Hindlimb muscle (tissue), 1 donor: ENCODE measurements at places on chromosomes 6 and 20. TPM values are rescaled to one million over a fixed set of nuclear protein-coding genes. Genes with fewer than 3 reads are reported as not detected.

- DNase-seq = no peak
Measured at GRCh38 chr6:49923826-49924225, 40.1 kb downstream of the DEFB114 start.

GRCh38 chr6:144824018-144824417, 538.9 kb downstream of the UTRN start:
- no peak for DNase-seq

- no peak for DNase-seq
Measured at GRCh38 chr20:6006603-6006949, 47.3 kb downstream of the LRRN4 start.

- DNase-seq = no peak
Measured at GRCh38 chr6:37177077-37177934, 7.4 kb downstream of the PIM1 start.

- no peak for DNase-seq
Measured at GRCh38 chr6:124423621-124424020, 538.6 kb upstream of the RNF217 start.

- DNase-seq = no peak
Measured at GRCh38 chr20:60152792-60153191, 194.6 kb downstream of the CDH26 start.

- no peak for DNase-seq
Measured at GRCh38 chr6:146912730-146913685, 291.2 kb upstream of the STXBP5 start.

GRCh38 chr20:21901470-21902275, 196.2 kb downstream of the PAX1 start:
- peak; percentile 34 for DNase-seq

DNA sequence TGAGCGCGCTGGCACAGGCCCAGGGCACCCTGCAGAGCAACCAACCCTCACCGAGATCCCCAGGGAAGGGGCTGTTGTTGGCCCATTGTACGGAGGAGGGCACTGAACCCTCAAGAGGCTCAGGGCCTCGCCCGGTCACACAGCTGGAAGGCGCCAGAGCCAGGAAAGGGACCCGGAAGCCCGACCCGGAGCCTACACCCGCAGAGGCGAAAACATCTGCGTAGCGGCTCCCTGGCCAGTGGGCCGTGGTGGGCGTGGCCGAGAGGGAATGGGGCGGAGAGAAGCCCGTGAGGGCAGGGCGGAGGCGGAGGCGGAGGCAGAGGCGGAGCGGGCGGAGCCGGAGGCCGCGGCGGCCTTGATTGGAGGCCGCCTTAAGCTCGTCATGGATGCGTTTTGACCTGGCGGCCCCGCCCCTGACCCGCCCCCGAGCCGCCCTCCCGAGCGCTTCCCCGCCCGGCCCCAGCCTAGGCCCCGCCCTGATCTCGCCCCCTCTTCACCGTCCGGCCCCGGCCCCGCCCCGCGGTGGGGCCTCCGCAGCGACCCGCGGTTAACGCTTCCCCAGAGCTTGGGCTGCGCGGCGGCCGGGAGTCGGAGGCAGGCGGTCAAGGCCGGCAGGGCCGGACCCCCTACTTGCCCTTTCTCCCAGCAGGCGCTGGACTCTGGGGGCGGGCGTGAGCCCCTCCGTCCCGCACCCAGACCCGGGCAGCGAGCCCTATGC, 2.1 kb upstream of the MRGBP start:
- DNase-seq = peak; percentile 97

DNA sequence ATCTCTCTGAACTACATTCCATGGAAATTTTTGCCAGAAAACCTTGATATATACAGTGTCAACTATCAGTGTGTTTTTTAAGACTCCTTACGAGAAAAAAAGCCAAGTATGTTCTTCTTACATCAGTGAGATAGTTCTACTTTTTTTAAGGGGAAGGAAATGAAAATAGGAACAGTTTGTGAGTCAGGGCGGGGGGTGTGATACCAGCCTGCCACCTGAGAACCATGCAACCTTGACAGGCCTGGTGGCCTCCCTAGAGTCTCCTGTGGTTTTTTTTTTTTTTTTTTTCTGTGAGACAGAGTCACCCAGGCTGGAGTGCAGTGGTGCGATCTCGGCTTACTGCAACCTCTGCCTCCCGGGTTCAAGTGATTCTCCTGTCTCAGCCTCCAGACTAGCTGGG, 96.3 kb upstream of the GCM1 start:
- DNase-seq = no peak

DNA sequence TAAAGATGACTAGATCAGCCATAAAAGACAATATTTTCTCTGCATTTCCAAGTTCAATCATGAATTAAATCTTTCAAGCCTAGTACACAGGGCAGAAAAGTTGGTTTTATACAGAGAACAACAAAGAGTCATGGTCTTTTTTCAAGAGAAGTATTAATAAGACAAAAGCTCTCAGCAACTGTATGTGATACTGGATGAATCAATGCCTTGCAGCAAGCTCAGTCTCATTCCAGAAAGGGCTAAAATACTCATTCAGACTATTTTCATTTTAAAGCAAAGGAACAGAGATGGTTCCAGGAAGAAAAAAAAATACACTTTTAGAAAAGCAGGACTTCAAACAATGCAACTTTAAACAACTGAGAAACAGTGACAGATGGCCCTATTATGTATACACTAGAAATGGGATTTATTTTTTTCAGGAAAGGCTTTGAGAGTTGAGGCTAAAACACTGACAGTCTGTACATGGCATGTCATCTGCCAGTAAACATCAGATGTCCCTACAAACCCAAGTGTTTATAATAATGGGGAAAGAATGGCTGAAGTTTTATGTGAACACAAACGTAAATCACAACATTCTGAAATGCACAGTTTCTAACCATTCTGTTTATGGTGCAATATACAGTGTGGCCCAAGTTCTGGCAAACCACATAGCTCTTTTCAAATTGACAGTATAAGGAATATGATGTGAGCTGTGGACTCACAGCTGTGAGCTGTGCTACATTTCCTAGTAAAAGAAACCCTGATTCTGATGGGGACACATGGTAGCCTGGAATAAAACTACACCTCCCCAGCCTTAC, 114.3 kb upstream of the DST start:
- no peak for DNase-seq

GRCh38 chr20:11792568-11792953, 125.1 kb upstream of the BTBD3 start:
- no peak for DNase-seq

DNA sequence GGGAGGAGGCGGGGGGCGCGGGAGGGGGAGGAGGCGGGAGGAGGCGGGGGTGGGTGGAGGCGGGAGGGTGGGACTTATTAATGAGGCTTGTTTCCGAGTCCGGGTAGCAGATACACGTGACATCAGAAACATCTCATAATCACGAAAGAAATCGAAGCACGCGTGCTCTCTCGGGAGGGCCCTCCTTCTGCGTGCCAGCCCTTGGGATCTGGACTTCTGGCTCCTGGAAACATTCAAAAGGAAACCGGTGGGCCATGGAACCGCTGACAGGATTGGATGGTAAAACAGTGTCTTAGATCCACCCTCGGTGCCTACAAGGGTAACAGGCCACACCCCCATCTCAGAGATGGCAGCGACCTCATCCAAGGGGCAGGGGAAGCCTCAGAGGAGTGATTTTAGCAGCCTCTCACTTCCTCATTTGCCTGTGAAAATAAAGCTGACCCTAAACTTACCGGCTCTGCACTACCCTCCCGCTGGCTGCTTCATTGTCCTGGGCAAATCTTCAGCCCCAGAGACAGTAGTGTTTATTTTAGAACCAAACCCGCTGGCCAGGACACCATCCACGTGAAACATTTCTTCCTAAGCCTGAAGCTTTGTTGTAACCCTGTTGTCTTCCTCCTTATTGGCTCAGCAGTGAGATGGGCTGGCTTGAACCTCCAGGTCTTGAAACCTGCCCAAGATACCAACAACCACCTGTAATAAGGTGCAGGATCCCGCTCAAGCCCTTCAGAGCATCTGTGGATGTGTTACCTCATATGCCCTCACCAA, 97.5 kb downstream of the PSMG4 start:
- peak; percentile 68 for DNase-seq

DNA sequence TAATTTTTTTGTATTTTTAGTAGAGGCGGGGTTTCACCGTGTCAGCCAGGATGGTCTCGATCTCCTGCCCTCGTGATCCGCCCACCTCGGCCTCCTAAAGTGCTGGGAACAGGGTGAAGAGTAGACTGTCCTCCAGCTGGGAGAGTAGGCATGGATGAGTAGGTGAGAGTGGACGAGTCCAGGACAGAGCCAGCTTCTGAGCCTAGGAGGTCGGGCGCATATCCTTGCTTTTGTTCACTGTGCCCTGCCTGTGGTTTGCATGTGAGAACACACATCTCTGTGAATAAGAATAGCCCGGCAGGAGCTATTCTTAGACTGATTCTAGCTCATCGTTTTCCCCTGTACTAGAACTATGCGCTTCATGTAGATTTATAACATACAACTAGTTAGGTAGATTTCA, 78.3 kb downstream of the RPP40 start:
- no peak for DNase-seq

GRCh38 chr6:24667378-24667803, 514 bp downstream of the ACOT13 start:
- peak; percentile 40 for DNase-seq

GRCh38 chr6:158517581-158517980, 42.3 kb upstream of the TMEM181 start:
- DNase-seq = no peak

GRCh38 chr6:131948692-131949619, 2.2 kb downstream of the CCN2 start:
- no peak for DNase-seq

DNA sequence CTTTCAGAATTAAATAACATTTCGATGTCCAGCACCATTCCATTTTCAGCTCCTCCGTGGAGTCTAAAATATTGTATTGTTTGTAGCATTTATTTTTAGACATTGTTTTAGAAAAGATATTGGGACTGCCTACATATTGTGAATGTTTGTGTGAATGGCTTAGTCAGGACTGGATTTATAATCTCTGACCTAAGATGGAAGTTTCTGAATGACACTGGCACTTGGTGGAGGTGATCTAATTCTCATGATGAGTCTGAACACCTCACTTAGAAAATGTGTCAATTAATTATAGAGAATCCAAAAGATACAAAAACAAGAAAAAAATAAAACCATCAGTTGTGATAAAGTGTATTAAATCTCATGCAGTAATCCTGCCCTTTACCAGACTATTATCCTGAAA, 60.8 kb upstream of the HBS1L start:
- DNase-seq = no peak

Gene RAMACL
- polyA plus RNA-seq = 0.46 TPM

Gene CUL9
- polyA plus RNA-seq = 20.2 TPM

Gene FAM50B
- polyA plus RNA-seq = 9.6 TPM

Gene ITPR3
- polyA plus RNA-seq = 8.9 TPM

Gene MRS2
- polyA plus RNA-seq = 19.0 TPM

Gene OPN5
- polyA plus RNA-seq = 0.32 TPM

Gene TRIM10
- polyA plus RNA-seq = 0.86 TPM

Gene TTBK1
- 0.10 TPM for polyA plus RNA-seq

Gene BMP6
- polyA plus RNA-seq = 1.1 TPM

Gene TMC2
- polyA plus RNA-seq = 0.13 TPM

Gene BPIFA1
- polyA plus RNA-seq = not detected

Gene COL11A2
- polyA plus RNA-seq = 49.7 TPM

Gene TMEM170B
- 6.3 TPM for polyA plus RNA-seq

Gene POPDC3
- polyA plus RNA-seq = 74.6 TPM
